Colonic mucosa (tissue), 4 donors: ENCODE measurements at places on chromosomes 2 and 18.

DNA sequence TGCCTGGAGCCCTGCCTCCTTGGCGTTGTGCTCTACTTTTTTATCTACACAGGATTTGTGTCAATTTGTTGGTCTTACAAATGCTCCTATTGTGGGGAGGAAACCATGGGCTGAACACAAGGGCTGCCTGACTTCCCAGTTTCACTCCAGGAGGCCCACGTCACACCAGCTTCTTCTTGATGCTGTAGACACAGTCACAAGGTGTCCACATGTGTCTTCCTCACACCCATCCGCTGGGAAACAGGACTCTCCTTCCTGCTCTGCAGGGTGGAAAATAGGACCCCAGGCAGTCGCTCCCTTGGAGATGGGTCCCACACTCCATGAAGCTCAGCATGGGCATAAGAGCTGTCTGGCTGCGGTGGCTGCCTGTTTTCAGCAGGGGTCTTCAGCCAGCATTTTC lies 468.2 kb downstream of the EPHA4 start:
- no peak overlapping the region for H3K27ac ChIP-seq
- no peak for DNase-seq
- no peaks in the 10 kb centered on the region for H3K36me3 ChIP-seq

DNA sequence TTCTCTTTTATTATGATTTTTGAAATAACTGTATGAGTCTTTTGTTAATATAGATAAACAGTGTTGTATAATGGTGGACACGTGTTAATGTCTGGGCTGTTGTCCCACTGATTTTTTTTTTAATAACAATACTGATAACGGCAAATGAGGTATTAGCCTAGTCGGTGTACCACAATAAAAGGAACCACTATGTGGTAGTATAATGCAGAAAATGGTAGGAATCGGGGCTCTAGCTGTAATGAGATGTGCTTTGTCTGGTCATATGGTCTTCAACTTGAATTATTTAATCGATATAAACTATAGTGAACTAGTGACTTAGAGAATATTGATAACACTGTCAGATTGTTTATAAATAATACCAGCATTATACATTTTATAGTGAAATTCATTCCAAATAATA lies 517.9 kb upstream of the SPHKAP start:
- no peaks in the 10 kb centered on the region for H3K27me3 ChIP-seq
- no peak overlapping the region for H3K27ac ChIP-seq
- no peak for DNase-seq
- no peaks in the 10 kb centered on the region for H3K4me1 ChIP-seq

DNA sequence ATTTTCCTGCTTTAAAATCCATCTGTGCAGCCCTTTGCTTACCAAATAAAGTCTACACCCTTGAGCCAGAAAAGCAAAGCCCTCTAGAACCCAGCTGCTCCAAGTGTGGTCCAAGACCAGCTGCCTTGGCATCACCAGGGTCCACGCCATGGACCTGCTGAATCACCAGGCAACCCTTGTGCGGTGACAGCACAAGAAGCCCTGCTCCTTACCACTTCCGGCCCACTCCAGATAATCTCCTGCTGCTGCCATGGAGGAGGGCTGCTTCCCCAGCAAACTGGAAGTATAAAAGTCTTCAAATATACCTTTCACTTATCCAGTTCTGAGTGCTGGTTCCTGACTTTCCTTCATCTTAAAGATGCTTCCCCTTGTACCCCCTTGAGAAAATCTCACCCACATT lies 106.0 kb upstream of the PKDCC start:
- H3K4me3 ChIP-seq: no peak overlapping the region
- no peaks in the 10 kb centered on the region for H3K4me1 ChIP-seq
- no peak overlapping the region for H3K27ac ChIP-seq
- DNase-seq: no peak

DNA sequence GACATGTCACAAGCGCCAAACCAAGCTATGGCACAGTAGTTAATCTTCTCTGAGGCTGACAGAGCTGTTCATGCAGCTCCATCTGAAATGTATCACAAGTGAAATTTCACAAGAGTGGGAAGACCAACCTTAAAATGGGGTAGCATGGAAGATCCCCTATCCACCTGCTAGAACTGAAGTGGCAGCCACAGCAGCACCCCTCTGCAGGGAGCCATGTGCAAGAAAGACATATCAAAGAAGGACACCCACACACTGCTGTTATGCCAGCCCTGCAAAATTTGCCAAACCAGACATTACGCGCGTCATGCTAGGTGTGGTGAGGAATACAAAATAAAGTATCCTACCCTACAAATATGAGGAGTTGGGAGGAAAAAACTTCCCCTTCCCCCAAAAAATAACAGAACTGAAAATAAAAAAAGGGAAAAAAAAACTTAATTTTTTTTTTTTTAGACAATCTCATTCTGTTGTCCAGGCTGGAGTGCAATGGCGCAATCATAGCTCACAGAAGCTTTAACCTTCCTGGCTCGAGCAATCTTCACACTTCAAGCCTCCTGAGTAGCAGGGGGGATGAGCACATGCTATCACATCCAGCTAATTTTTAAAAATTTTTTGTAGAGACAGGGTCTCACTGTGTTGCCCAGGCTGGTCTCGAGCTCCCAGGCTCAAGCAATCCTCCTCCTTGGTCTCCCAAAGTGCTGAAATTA lies 76.2 kb downstream of the STK39 start:
- H3K4me1 ChIP-seq: no peaks in the 10 kb centered on the region
- no peak for DNase-seq
- H3K27me3 ChIP-seq: no peaks in the 10 kb centered on the region
- H3K4me3 ChIP-seq: no peak overlapping the region
- no peaks in the 10 kb centered on the region for H3K36me3 ChIP-seq

- DNase-seq: no peak
- H3K4me1 ChIP-seq: no peaks in the 10 kb centered on the region
- H3K27me3 ChIP-seq: no peaks in the 10 kb centered on the region
- no peak overlapping the region for H3K27ac ChIP-seq
These were observed 7.9 kb downstream of the CTLA4 start for GRCh38 chr2:203875471-203875870.

DNA sequence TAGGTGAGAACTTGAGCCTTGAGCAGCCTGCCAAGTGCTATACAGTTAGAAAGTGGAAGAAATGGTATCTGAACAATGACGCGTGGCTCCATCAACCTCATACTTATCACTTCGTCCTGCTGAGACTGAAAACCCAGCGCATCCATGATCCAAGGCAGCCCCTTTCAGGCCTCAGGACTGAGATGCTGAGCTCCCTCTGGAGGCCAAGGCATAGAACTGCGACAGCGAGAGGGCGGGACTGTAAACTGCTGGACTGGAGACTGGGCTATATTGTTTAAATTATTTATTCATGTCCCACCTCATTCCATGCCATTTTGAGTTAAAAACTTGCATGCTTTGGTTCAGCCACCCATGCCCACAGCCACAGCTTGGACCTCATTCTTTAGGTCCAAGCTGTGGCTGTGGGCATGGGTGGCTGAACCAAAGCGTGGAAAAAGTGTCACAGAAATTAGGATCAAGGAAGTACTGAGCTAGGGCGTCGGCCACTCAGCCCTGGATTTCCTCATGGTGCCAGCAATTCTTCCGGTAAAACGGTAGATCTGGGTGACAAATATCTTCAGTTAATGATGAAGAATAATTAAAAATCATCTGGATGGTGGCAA lies 195.5 kb downstream of the L3MBTL4 start:
- no peaks in the 10 kb centered on the region for H3K27me3 ChIP-seq
- H3K4me3 ChIP-seq: no peak overlapping the region
- no peaks in the 10 kb centered on the region for H3K36me3 ChIP-seq
- DNase-seq: no peak

DNA sequence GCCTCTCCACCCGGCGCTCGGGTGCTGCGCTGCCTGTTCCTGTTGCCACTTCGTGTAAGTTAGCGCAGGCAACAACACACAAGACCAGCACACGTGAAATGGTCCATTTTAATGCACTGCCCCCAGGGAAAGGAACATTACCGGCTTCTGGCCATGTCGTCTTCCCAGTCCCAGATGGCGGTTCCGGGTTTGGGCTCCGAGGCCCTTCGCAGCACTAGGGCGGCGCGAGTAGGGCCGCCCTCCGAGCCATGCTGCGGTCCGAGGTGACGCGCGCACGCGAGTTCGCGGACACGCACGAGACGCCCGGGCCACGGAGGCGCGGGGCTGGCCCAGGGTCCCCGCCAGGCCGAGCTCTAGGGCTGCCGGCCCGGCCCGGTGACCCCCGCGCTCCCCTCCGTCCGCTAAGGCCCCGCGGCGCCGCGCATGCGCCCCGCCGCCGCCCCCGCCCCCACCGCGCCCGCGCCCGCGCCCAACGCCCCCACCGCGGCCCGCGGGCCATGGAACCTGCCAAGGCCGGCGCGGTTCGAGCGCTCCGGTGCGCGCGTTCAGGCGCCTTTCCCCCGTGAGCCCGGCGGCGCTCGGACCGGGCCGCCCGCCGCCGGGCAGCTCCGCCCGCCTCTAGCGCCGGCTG lies 367 bp upstream of the ZNF236 start:
- DNase-seq: peak; percentile 64
- H3K27ac ChIP-seq: peak overlapping the region; percentile 91
- H3K4me3 ChIP-seq: peak overlapping the region; percentile 80
- no peaks in the 10 kb centered on the region for H3K36me3 ChIP-seq
- H3K4me1 ChIP-seq: peaks cover 6% of the 10 kb centered on the region

- H3K4me3 ChIP-seq: no peak overlapping the region
- DNase-seq: no peak
- H3K36me3 ChIP-seq: no peaks in the 10 kb centered on the region
- H3K27me3 ChIP-seq: no peaks in the 10 kb centered on the region
- H3K4me1 ChIP-seq: no peaks in the 10 kb centered on the region
- no peak overlapping the region for H3K27ac ChIP-seq
These were observed 18.3 kb upstream of the CNOT11 start for GRCh38 chr2:101234169-101234938.

DNA sequence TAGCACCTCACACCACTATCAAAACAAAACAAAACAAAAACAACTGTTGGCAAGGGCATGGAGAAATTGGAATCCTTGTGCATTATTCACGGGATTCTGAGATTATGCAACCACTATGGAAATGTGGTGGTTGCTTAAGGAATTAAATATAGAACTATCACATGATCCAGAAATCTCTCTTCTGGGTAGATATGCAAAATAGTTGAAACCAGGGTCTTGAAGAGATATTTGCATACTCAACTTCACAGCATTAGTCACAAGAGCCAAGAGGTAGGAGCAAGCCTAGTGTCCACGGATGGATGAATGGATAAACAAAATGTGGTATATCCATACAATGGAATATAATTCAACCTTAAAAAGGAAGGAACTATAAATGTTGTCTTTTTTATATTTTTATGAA lies 7.0 kb downstream of the TMEM131 start:
- H3K4me1 ChIP-seq: no peaks in the 10 kb centered on the region
- DNase-seq: no peak
- no peaks in the 10 kb centered on the region for H3K27me3 ChIP-seq
- H3K36me3 ChIP-seq: no peaks in the 10 kb centered on the region

DNA sequence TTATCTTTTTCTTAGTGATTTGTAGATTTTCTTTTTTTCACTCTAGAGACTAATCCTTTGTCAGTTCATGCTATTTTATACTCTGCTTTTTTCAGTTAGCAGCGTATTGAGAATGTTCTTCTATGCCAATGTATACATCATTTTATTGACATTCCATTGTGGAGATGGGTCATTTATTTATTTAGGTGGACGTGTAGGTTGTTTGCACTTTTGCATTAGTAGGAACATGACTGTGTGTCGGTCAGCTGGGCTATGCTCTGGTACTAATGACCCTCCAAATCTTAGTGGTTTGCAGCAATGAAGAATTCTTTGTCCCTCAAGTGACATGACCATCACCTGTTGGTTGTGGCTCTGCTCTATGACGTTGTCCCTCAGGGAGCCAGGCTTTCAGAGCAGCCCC lies 33.6 kb downstream of the HPCAL1 start:
- no peak for DNase-seq
- H3K27me3 ChIP-seq: no peaks in the 10 kb centered on the region
- H3K4me3 ChIP-seq: no peak overlapping the region
- H3K36me3 ChIP-seq: no peaks in the 10 kb centered on the region

DNA sequence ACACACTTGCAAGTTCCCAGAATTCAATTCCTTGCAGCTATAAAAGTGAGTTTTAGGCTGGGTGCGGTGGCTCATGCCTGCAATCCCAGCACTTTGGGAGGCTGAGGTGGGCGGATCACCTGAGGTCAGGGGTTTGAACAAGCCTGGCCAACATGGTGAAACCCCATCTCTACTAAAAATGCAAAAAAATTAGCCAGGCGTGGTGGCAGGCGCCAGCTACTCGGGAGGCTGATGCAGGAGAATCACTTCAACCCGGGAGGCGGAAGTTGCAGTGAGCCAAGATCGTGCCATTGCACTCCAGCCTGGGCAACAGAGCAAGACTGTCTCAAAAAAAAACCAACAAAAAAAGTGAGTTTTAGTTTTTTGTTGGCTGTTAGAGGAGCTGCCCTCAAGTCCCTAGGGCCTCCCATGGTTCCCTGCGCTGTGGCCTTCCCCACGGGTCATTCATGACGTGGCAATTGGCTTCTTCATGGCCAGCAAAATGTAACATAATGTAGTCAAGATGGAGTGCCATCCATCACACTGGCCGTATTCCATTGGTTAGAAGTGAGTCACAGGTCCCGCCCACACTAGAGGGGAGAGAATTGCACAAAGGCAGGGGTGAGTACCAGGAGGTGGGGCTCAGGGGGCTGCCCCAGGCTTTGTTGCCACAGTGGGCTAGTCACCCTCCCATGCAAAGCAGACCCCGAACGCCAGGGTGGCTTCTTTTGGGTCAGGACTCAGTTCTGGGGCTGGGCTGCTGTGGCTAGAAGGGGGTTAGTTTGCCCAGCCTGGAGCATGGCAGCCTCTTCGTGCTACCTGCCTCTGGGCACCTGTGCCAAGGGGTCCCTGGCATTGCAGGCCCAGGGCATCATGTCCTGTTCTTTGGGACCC lies 37.7 kb upstream of the INHBB start:
- H3K27ac ChIP-seq: no peak overlapping the region
- H3K27me3 ChIP-seq: no peaks in the 10 kb centered on the region
- no peak for DNase-seq

GRCh38 chr2:73101626-73102256 lies 11.0 kb downstream of the RAB11FIP5 start:
- DNase-seq: no peak
- no peak overlapping the region for H3K27ac ChIP-seq
- H3K27me3 ChIP-seq: no peaks in the 10 kb centered on the region
- H3K4me3 ChIP-seq: no peak overlapping the region
- no peaks in the 10 kb centered on the region for H3K36me3 ChIP-seq
- H3K4me1 ChIP-seq: no peaks in the 10 kb centered on the region

GRCh38 chr2:9074930-9075329 lies 71.4 kb upstream of the MBOAT2 start:
- H3K27me3 ChIP-seq: no peaks in the 10 kb centered on the region
- no peak overlapping the region for H3K4me3 ChIP-seq
- no peaks in the 10 kb centered on the region for H3K4me1 ChIP-seq
- H3K27ac ChIP-seq: no peak overlapping the region
- H3K36me3 ChIP-seq: no peaks in the 10 kb centered on the region

DNA sequence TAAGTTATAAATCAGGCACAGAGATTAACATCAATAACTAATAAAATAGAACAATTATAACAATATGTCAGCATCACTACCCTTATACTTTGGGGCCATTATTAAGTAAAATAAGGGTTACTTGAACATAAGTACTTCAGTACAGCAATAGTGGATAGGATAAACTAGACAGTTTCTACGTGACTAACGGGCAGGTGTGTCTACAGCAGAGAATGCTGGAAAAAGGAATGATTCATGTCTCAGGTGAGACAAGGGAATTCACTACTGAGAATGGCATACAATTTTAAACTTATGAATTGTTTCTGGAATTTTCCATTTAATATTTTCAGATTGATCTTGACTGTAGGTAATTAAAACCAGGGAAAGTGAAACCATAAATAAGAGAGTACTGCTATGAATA lies 5.5 kb downstream of the WDR75 start:
- no peak overlapping the region for H3K4me3 ChIP-seq
- H3K36me3 ChIP-seq: no peaks in the 10 kb centered on the region
- H3K27ac ChIP-seq: no peak overlapping the region
- no peak for DNase-seq
- peaks cover 6% of the 10 kb centered on the region for H3K4me1 ChIP-seq

- H3K27ac ChIP-seq: no peak overlapping the region
- H3K4me3 ChIP-seq: no peak overlapping the region
- no peaks in the 10 kb centered on the region for H3K36me3 ChIP-seq
These were observed 674.3 kb upstream of the REG3G start for GRCh38 chr2:78351208-78351607.
